ENCODE measurements at places on chromosomes 16 and 17. TPM values are rescaled to one million over a fixed set of nuclear protein-coding genes. Genes with fewer than 3 reads are reported as not detected.

DNA sequence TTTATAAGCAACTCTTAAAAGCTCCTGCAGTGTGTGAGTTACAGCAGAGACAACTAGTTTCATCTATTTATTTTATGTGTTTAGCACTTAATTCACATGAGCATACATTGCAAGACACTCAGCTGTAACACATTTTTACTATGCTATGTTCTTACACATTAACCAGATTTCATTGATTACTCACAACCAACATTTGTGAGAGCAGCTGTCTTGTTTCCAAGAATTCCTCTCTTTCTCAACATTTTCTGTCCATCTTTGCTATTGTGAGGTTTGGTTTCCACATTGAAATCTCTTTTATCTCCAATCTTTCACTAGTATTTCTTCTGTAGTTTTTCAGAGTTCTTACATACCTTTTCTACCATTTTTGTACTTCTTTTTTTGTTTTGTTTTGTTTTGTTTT lies 51.2 kb downstream of the COPRS start:
- no peak for DNase-seq

GRCh38 chr17:54770836-54771235 lies 129.8 kb upstream of the TOM1L1 start:
- no peak for DNase-seq

DNA sequence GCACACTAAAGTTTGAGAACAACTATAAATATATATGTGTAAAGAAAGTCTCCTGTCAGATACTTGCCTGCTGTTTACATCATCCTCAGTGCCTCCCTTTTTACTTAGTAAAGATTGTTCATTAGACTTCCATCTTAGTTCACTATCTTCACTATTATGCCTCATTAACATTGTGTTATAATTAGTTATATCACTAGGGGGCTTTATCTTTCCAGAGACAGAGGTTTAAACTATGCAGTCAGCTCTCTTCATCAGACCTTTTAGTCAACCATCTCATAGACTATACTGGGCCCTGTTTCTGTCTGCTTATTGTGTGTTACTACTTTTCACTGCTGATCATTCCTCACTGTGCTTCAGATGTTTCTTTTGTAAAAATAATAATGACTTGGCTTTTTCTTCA lies 630.8 kb upstream of the KIF2B start:
- no peak for DNase-seq

The NUP93 gene
- 66.6 TPM for polyA plus RNA-seq

The ZNF768 gene
- polyA plus RNA-seq = 35.2 TPM

GRCh38 chr16:58026139-58026704 lies 668 bp downstream of the MMP15 start:
- peak; percentile 56 for DNase-seq

DNA sequence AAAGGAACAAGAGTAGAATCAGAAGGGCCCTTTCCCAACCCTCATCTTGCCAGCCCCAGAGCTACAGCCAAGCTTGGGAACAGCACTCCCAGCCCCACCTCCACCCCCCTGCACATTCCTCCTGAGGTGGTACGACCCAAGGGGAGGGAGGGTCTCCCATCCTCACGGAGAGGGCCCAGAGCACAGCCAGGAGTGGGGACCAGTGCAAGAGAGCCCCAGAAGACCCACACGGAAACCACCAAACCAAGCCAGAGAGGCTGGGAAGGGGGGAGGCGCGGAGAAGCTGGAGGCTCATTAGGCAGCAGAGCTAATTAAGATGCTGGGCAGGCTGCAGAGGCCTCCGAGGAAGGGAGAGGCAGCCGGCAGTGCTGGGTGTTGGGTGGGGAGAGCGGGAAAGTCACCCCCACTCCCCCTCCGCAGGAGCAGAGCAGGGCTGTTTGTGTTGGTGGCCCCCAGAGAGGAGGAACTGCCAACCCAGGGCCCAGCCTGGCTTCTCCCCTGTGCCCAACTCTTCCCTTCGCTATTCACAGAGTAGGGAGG lies 2.4 kb downstream of the CACNB1 start:
- DNase-seq = no peak

The ITGA2B gene
- 0.29 TPM for polyA plus RNA-seq

The SPHK1 gene
- 97.8 TPM for polyA plus RNA-seq

GRCh38 chr17:20999044-20999573 lies 43.7 kb downstream of the USP22 start:
- no peak for DNase-seq

GRCh38 chr16:76683051-76683450 lies 405.9 kb downstream of the CNTNAP4 start:
- DNase-seq = no peak

The MYH3 gene
- polyA plus RNA-seq = 0.65 TPM

GRCh38 chr17:4492721-4493561 lies 5.7 kb upstream of the SPNS2 start:
- peak; percentile 54 for DNase-seq

DNA sequence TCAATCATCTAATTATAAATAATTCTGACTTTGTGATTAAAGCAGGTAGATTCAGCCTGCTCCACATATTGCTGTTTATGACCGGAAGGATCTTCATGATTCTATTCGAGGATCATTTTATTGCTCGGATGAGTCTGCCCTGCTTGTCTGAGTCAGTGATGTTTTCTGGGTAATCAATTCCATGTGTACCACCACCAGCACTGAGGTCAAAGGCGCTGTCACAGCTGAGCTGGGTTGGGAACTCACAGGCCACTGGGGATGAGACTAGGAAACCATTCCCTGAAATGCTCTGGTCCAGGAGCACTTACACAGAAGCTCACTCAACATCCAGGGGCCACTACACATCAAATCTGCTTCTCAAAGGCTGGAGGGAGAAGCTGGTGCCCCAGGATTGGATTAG lies 30.4 kb upstream of the ERN1 start:
- no peak for DNase-seq

DNA sequence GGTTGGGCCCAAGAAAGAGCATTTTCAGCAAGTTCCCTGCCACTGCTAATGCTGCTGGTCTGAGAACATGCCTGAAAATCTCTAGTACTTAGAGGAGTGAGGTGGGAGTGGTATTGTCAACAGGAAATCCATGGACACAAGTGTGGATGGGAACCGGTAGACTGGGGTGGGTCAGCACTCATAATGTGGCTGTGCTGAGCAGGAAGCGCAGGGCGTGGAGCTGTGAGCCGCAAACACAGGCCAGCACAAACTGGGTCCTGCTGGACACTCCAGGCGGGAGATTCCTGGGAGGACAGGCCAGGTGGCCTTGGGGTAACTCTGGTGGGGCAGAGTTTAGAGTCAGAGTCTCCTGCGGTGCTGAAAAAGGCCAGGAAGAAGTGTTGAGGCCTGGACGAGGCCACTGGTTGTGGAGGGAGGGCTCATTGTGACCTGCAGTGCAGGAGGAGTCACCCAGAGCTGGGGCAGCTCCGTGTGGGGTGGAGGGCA lies 62.6 kb downstream of the BANP start:
- DNase-seq = no peak
